ENCODE measurements at places on chromosomes 5 and 9.

GRCh38 chr5:58496488-58496887 is 5.3 kb downstream of the GAPT start:
- no peak for DNase-seq

DNA sequence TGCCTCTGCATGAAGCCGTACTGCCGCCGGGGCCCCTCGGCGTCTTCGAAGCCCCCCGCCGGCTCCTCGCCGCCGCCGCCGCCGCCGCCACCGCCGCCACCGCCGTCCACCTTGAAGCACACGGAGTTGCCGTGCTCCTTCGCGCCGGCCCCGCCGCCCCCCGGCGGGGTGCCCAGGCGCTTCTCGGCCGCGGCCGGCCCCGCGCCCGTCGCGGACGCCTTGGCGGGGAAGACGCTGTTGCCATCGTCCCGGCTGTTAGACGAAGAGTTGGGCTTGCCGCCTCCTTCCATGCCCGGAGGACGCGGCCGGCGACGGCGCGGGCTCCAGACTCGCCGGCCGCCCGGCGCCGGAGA is 400 bp downstream of the HCN1 start:
- no peak for DNase-seq

DNA sequence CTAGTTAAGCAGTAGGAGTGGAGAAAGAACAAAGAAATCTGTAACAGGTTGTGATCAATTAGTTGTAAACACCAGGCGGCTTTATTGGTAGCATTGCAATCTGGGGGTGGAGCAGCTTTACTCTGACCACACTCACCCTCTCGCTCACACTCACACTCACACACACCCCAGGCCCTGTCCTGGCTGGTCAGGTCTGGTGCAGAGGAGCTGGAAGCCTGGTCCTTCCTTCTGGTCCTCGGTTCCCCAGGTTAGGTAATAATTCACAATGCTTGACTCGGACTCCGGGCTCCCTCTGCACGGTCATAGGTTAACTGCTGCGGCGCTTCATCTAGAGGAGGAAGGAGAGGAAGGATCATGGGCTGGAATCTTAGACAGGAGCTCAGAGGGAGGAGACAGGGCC is 1.6 kb downstream of the CCL19 start:
- no peak for DNase-seq

GRCh38 chr5:31832966-31833365 is 194.0 kb downstream of the PDZD2 start:
- no peak for DNase-seq

DNA sequence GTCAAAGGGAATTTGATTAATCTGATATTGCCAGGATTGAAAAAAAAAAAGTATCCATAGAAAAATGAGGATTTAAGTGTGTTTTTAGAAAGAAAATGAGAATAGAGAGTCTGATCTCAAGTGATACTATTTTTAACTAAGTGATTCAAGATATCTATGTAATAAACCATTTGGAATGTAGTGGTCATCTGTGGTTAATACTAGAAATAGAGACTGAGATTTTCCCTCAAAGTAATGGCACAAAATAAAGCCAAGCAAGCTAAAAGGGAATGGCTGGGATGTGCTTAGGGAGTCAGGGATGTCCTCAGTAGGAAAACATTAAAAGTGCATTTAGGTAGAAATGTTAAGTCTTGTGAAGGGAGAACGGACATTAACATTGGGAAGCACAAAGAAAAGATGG is 90.6 kb downstream of the FBXO4 start:
- DNase-seq = no peak

DNA sequence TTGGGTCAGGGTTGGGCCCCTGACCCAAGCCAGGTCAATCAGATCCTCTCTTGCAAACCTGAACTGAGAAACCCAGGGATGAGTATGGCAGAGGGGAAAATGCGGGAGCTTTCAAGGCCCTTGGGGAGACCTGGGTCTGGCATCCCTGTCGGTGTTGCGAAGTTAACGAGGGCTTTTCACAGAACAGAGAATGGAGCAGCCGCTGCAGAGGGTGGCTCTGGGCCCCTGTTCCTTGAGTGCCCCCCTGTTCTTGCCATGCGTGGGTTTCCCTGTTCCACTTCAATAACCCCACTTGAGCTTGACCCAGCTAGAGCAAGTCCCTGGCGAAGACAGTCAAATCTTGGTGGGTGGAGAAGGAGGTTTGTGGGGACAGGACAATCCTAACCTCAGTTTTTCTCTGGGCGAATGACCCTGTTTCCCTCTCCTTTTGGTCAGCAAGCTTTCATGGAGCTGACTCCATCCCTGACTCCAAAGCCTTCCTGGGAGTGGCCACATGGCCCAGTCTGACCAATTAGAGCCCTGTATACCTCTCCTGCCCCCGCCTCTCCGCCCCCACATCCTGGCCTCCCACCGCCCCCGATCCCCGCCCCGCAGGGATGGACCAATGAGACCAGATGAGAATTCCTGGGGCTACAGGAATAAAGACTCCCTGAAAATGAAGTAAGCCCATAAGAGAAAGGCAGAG is 2.9 kb upstream of the VDAC1 start:
- no peak for DNase-seq

DNA sequence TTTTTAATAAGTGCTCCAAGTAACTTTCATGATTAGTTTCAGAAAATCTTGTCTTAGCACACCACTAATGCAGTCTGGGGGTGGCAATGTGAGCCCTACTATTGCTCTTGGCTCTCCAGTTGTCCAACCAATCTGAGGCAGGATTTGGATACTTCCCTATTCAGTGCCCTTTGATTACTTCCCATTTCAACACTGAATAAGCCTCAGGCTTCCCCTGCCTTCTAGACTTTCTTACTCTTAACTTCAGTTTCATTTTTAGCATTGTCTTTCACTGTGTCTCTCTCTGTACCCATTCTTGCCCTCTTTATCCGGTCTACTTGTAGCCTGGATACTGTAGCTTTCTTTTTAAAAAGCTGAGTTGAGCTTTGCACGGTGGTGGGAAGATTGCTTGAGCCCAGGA is 186.1 kb downstream of the C9orf152 start:
- DNase-seq = no peak

GRCh38 chr9:87505869-87506678 is 8.4 kb downstream of the DAPK1 start:
- no peak for DNase-seq

- DNase-seq = no peak
Measured at GRCh38 chr9:75713335-75713734, 177.1 kb upstream of the PCSK5 start.

DNA sequence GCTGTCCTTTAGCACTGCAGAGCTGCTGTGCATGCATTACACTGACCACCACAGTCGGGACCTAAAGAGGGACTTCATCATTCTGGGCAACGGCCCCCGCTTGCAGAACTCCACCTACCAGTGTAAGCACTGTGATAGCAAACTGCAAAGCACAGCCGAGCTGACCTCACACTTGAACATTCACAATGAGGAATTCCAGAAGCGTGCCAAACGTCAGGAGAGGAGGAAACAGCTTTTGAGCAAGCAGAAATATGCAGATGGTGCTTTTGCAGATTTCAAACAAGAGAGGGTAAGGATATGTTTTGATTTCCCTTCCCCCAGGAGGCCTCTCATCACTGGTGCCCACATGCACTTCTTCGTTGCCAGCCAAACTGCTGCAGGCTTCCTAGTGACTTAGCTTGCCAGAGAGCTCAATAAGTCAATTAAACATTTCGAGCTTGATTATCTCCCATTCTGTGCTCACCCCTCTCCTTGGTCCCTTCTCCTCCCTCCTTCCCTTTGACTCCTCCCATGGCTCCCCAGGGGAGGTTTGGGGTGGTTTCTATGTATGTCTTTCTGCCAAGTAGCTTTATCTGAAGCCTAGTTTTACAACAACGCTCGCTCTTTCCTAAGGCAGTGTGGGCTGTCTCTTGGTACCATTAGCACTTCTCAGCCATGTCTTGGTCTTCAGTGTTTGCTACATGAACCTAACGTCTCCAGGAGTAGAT is 66.7 kb downstream of the ZNF462 start:
- DNase-seq = no peak

DNA sequence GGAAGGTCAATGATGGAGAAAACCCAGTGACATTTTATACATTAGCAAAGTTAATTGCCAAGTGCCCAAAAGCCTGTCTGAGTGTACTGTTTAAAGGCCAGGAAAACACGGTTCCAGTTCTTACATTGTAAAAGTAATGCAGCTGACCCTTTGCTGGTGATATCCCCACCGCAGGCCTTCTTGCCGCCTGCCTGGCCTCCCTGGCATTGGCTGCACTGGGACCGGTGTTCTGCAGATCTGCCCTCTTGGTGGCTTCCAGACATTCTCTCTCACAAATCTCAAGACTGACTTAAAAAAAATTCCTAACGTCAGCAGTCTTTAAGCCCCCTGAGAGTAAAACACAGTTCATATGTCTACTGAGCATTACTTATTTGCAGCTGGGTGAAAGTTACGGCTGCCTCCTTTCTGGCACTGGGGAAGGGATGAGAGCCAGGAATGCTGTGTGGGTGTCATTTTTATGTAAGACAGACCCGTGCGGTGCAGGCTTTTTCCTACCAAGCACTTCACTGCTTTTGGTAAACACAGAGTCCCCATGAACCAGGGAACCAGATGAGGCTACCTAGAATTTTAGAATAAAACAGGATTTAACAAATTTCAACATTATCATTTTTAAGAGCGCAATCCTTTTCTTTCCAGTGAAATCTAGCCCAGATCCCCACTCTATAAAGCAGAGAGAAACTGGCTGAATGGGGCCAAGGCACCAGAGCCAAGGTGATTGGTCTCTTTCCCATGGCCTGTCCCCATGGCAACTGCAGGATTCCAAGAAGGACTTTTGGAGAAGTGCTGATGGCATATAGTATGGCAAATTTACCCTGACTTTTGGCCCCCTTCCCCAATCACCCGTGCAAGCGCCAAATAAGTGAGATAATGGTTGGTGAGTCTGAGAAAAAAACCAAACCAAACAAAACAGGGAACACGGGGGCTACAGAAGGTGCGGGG is 80.8 kb downstream of the LMNB1 start:
- DNase-seq = no peak

GRCh38 chr9:127883959-127884358 is 6.5 kb upstream of the AK1 start:
- no peak for DNase-seq

DNA sequence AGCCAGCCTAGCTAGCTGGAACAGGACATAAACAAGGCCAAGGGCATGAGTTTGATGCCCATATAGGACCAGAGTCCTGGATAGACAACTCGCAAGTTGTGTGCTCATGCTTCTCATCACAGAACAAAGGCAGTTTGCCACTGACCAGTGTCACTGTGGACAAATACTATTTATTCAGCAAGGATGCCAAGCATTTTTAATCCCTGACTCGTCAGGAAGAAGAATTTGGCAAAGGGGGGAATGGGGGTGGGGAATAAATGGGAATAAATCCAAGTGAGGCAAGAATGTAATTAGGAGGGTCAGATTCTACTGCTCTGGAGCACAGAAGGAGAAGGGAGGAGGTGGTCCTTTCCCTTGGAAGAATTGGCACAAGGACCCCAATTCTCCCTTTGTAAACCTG is 46.8 kb upstream of the ANKRD55 start:
- no peak for DNase-seq

- no peak for DNase-seq
Measured at GRCh38 chr5:170273968-170274710, 23.4 kb downstream of the LCP2 start.

- DNase-seq = no peak
Measured at GRCh38 chr5:96999856-97000255, 64.0 kb downstream of the LNPEP start.

Measured in activated CD4-positive, alpha-beta T cell treated with anti-CD3 and anti-CD28 coated beads for 24 hours (primary cell).